ENCODE measurements at places on chromosomes 11 and 22.

GRCh38 chr11:88359541-88359940 lies 22.0 kb upstream of the CTSC start:
- DNase-seq: no peak

GRCh38 chr11:2673871-2674471 lies 25.8 kb downstream of the KCNQ1OT1 start:
- no peak for DNase-seq

DNA sequence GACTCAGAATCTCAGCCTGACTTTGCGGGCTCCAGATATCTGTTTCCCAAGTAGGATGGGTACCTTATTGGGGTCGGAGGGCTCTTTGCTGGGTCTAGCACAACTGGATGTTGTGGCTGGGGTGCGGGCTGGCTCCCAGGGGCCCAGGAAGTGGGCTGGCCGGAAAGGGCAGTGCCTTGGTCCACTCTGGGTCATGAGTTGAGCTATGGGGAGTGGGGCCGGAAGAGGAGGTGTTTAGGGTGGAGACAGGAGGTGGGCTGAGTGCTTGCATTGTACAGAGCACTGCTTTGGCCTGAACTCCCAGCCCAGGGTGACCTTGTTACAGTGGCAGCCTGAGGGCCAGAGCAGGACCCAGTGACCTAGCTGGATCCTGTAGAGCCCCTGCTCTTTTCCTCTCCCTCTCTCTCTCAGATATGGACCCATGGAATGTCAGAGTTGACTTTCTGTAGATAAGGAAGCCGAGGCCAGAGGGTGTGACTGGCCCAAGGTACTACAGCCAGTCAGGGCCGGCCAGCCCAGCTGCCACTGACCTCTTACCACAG lies 13.2 kb downstream of the PHLDB1 start:
- DNase-seq: no peak

GRCh38 chr11:111521135-111521534 lies 6.6 kb downstream of the HOATZ start:
- no peak for DNase-seq

GRCh38 chr11:86383041-86383955 lies 8.6 kb downstream of the CCDC81 start:
- DNase-seq: peak; percentile 45

GRCh38 chr11:130431331-130431773 lies 2.9 kb upstream of the ADAMTS8 start:
- DNase-seq: no peak

- no peak for DNase-seq
Observed at GRCh38 chr22:24578355-24579257, 14.3 kb downstream of the LRRC75B start.

DNA sequence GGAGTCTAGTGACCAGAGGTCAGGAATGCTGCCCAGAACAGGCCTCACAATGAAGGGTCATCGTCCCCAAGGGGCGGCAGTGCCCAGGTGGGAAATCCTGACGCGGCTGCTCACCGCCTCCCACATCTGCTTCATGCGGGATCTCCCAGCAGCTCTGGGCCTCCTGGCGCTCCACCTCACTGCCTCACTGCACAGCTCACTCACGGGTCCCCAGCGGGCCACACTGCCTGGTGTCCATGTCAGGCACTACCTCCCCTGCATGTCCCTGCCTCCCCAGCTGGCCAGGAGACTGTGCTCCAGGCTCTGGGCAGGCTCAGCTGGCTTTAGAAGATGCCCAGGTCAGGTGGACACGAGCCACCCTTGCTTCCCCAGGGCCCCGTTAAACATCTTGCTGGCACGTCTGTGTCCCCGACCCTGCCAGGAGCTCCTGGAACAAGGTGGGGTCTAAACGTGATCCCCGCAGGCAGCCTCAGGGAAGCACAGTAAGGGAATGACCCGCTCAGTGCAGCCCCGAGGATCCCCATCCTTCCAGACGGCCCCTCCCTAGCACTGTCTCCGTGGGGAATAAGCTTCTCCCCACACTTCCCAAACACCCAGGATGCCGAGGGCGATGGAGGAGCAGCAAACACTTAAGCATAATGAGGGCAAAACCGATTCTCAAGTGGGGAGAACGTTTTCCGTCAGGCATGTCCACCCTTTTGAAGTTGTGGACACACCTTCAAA lies 93.2 kb downstream of the TRMU start:
- DNase-seq: no peak

- no peak for DNase-seq
Observed at GRCh38 chr11:33652431-33652830, 48.2 kb downstream of the C11orf91 start.

- DNase-seq: no peak
Observed at GRCh38 chr11:134474942-134475341, 62.9 kb upstream of the B3GAT1 start.

DNA sequence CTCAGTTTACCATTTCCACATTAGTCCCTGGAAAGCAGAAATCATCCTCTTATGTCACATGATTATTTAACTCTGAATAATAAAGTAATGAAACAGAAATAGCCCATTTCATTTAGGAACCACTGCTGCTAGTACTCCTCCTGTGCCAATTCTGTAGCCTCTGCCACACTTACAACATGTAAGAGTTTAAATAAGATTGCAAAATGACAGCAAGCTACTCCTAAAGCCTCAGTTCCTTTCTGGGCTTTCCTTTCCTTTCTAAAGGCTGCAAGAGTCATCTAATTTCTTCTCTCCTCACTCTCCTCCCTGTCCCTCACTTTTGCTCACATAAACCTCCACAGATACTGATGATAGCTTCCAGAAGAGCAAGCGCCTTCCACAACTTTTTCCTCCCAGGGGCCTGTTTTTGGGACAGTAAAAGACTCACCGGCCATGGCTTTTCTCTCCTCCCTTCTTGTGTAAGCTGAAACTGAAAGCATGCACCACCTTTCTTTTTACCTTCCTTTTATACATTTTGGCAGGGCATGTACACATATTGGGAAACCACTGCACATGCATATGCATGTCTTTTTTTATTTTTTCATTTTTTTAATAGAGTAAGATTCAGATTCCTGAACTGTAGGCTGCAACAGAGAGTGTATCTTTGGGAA lies 38.5 kb downstream of the CARD18 start:
- no peak for DNase-seq

- no peak for DNase-seq
Observed at GRCh38 chr11:11207428-11207827, 145.6 kb downstream of the CSNK2A3 start.

DNA sequence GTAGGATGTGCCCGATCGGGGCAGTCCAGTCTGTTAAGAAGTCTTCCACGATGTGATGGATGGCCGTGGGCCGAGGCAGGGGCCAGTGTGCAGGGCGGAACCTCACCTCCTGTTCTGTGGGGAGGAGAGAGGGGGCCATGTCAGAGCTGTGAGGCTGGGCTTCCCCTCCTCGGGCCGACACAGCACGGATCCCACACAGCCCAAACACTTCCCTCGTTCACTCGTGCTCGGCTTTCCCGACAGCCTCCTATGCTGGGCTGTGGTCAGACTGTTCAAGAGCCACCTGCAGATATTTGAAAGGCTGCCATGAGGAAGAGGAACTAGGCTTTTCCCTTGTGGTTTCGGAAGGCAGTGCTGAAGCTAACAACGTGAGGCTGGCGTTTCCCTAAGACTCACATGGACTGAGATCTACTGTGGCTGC lies 12.3 kb upstream of the TXN2 start:
- no peak for DNase-seq

DNA sequence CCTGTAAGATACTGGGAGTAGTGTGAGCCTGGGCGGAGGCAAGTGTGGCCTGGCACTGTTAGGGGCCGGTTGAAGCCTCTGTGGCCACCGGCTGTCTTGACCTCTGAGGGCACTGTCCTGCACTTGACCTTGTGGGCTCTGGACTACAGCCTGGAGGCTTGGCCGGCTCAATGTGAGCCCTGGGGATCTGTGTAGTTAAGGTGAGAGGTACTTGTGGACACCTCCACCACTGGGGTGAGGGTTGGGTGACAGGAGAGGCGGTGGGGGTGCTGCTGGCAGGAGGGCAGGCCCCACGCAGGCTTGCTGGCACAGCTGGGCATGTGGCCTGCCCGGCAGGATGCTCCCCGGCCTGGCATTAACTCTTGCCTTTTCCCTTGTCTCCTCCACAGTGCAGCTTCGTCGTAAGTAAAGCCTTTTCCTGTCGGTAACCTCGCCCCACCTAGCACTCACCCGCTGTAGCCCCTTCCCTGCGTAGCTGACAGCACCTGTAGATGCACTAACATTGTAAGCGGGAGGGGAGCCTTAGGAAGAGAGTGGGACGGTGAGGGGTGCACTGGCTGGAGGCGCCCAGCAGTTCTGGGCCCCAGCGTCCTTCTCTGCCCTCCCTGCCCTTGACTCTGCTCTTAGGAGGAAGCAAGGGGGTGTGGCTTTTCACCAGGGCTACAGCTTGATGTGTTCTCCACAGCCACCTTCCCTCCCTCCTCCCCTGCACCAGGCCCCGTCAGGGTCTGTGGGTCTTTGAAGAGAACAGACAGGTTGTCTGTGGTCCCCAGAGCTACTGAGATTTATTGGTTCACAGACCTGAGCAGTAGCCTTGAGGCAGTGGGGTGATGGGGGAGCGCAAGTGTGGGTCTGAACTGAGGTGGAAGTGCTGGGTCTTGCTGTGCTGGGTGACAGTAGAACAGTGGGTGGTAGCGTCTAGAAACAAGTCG lies 17.6 kb downstream of the INCENP start:
- DNase-seq: no peak

GRCh38 chr22:43743131-43743530 lies 69.0 kb downstream of the EFCAB6 start:
- no peak for DNase-seq

GRCh38 chr22:38724926-38725571 lies 19.3 kb downstream of the GTPBP1 start:
- DNase-seq: no peak

DNA sequence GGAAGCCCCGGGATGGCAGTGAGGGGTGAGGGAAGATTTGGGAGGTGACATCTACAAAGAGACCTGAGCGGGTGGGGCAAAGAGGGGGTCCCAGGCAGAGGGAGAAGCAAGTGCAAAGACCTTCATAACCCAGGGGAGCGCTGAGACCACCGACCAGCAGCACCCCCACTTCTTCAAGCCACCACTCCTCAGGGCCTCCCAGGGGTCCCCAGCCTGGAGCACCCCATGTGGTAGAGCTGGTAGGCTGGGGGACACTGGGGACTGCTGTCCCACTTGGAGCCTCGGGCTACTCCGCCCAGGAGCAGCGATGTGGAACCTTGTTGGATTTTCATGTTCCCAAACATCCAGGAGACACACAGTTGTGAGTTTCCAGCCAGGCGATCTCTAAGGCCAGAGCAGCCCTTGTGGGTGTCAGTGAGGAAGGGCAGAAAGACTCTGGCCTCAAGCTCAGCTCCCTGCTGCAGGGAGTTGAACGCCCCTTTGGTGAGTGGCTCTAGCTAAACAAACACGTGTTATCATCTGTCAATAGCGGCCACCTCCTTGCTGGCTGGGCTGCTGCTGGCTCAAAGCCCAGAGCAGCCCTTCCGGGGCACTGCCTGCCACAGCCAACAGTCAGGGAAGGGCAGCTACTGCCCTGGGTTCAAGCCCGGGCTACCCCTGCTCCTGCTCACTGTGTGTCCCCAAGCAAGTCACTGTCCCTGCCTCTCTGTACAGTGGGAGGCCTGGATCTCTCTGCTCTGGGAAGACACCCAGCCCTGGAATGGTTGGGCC lies 25.7 kb upstream of the CHKA start:
- DNase-seq: no peak

GRCh38 chr11:113724778-113725177 lies 18.7 kb upstream of the TMPRSS5 start:
- DNase-seq: no peak

- peak; percentile 66 for DNase-seq
Observed at GRCh38 chr22:39003165-39003638, 10.9 kb upstream of the APOBEC3C start.

- no peak for DNase-seq
Observed at GRCh38 chr11:11149671-11150459, 203.2 kb downstream of the CSNK2A3 start.

GRCh38 chr11:60098508-60098907 lies 10.0 kb downstream of the MS4A2 start:
- no peak for DNase-seq

- DNase-seq: no peak
Observed at GRCh38 chr22:49642331-49642730, 185.3 kb downstream of the BRD1 start.

- DNase-seq: no peak
Observed at GRCh38 chr11:84685149-84685548, 942.0 kb downstream of the DLG2 start.

- no peak for DNase-seq
Observed at GRCh38 chr11:45929486-45930030, 7.1 kb downstream of the LARGE2 start.

DNA sequence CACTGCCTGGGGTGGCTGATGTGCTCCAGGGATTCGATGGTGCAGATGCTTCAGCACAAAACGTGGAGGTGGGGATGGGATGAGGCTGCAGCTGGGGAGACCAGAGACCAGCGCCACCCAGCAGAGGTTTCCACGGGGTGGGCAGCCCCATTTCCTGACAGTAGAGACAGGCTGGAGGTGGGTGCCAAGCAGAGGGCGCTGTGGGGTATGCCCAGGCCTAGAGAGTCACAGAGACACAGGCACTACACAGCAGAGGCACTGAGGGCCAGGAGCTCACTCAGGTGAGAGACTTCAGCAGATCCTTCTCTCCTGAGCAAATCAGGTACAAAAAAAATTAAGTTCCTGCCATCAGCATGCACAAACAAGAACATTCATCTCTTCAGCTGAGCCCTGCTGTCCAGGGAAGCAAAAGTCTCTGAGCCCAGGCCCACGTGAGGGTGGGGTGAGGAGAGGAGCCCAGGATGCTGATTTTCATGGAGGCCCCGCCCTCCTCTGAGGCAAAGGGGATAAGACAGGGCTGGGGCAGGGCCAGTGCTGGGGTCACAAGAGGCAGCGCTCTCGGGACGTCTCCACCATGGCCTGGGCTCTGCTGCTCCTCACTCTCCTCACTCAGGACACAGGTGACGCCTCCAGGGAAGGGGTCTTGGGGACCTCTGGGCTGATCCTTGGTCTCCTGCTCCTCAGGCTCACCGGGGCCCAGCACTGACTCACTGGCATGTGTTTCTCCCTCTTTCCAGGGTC lies 53.1 kb downstream of the GGTLC2 start:
- no peak for DNase-seq

DNA sequence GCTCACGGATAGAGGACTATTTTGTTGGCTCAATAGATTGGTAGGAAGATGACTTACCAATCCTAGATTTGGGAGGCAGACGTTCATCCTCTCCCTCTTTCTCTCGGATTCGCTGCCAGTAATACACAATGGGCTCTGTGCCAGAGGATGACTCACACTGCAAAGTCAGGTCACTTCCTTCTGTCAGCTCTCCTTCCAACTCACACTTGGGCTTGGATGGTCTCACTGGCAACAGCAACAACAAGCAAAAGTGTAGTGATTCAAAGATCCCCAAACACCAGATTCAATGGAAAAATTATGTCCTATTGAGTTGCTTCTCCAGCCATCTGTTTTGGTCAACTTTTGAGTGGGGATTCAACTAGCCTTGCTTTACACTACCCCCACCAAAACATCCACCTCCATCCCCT lies 21.7 kb upstream of the HSPA8 start:
- DNase-seq: peak; percentile 89

Data from fibroblast of skin of left quadriceps (primary cell).